ENCODE measurements at places on chromosomes 1 and 21. TPM values are rescaled to one million over a fixed set of nuclear protein-coding genes. Genes with fewer than 3 reads are reported as not detected.

DNA sequence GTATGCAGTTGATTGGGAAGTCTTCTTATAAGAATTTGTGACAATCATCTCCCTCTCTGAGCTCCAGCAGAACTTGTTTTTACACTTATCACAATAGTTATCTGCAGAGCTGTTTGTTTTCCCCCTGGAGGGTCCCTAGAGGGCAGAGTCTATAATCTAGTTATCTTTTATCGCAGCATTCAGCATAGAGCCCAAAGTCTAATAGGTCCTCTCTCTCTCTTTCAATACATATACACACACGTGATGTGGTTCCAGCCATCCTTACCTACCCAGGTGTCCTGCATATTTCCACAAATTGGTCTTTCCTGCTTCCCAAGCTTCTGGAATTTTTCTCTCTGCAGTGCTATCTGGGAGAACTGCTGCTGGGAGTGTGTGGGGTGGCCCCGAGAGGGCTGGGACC, 229.6 kb upstream of the KIAA0040 start:
- no peak for ATAC-seq

- no peak for ATAC-seq
Measured at GRCh38 chr1:36847761-36848160, 186.6 kb downstream of the GRIK3 start.

- ATAC-seq = no peak
Measured at GRCh38 chr1:162557536-162557935, 4.0 kb upstream of the UAP1 start.

DNA sequence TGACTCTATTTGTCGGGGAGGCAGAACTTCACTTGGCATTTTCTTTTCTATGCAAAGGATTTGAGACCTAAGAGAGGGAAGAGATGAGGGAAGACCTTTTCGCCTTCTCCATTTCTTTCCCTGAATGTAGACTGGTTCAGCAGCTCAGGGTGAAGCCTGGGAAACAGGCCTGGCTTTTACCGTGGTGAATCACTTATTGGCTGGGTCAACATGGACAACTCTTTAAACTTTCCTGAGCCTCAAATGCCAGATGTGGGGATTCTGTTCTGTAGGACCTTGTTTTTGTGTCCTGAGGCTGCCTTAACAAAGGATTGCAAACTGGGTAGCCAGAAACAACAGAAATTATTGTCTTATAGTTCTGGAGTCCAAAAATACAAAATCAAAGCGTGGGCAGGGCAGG, 455.8 kb upstream of the VAMP3 start:
- ATAC-seq = no peak

- no peak for ATAC-seq
Measured at GRCh38 chr1:61392409-61393242, 310.3 kb downstream of the NFIA start.

GRCh38 chr21:39097981-39098380, 85.3 kb downstream of the PSMG1 start:
- no peak for ATAC-seq

GRCh38 chr1:103194060-103194459, 85.7 kb upstream of the COL11A1 start:
- no peak for ATAC-seq

DNA sequence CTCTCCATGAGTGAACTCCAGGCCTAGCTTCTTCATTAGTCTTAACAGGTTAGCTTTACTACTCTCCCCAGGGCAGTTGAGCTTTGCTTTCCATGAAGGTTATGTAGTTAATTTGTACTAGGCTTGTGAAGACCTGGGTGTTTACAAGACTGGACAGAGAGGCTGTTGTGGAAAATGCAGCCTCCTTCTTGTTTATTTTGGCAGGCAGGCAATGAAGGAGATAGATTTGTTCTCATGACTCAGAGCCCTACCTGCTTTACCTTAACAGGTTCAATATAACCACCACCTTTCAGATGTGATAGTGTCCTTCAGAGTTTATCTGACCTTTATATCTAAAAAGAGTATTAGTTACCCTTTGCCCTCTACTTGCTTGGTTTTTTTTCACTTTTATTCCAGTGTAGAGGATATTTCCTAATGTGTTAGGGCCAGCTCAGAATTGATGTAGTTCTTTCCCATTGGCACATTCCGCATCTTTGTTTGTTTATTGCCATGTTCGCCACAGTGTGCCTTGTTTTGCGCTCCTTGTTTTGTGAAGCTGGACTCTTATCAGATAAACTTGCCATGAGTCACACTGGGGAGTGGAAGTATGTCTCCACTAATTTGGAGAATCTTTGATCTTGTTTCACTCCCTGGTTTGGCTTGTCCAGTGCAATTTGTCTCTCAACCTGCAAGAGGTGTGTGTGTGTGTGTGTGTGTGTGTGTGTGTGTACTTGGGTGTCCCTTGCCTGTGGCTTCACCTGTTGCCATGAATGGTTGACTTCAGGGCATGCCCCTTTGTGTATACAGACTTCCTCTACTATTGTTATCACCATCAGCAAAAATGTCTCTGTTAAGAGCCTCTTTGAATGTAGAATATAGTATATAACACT, 87.4 kb upstream of the MACF1 start:
- ATAC-seq = peak; percentile 41

- ATAC-seq = peak; percentile 86
Measured at GRCh38 chr1:168301664-168302320, 21.1 kb downstream of the TBX19 start.

DNA sequence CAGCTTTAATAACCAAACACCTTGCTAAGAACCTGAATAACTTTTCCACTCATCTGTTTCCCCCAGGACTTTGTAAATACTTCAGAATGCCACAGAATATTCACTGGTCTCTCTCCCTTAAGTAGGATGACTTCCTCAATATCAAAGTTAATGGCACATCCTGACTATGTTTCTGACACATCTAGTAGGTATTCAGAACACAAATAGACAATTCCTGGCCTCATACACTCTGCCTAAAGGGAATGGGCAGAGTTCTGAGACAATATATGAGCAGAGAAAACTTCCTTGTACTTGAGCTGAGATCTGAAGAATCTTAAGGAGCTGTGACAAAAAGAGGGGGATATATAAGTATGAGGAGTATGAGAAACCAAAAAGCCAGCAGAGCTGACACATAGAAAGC, 34.8 kb downstream of the ANKRD13C start:
- ATAC-seq = no peak

GRCh38 chr1:174160603-174161002, 1.3 kb downstream of the RABGAP1L start:
- no peak for ATAC-seq

DNA sequence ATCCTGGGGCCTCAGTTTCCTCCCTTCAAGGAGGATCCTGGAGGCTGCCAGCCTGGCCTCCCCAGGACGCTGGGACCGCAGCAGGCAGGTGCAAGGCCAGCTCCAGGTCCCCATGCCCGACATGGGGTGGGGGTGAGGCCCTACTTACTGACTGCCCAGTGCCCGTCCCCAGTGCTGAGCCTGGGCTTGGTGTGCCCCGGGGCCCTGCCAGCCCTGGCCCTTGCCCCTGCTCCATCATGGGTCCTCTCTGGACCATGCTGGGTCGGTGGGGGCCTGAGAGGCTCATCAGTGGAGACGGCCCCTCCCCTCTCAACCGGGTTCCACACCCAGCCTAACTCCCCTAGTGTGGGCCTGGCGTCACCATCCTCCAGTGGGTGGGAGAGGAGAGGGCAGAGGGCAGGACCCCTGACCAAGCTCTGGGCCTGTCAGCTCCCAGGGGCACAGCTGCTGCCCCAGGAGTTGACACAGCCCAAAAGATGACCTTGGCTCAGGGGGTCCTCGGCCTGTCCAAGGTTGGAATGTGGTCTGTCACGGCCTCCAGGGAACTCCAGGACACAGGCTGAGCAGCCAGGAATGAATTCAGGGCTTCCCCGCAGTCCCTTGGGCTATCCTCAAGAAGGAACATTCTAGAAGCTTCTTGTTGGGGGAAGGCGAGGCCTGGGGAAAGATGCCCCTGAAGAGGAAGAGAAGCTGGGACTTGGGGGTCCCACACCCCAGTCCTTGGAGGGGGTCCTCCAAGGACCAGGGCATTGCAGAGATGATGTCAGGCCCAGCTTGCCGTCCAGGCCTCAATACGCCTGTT, 17.6 kb upstream of the ARF1 start:
- ATAC-seq = no peak

GRCh38 chr1:93689521-93690223, 8.0 kb upstream of the BCAR3 start:
- no peak for ATAC-seq

The LAX1 gene
- 0.84 TPM for total RNA-seq

DNA sequence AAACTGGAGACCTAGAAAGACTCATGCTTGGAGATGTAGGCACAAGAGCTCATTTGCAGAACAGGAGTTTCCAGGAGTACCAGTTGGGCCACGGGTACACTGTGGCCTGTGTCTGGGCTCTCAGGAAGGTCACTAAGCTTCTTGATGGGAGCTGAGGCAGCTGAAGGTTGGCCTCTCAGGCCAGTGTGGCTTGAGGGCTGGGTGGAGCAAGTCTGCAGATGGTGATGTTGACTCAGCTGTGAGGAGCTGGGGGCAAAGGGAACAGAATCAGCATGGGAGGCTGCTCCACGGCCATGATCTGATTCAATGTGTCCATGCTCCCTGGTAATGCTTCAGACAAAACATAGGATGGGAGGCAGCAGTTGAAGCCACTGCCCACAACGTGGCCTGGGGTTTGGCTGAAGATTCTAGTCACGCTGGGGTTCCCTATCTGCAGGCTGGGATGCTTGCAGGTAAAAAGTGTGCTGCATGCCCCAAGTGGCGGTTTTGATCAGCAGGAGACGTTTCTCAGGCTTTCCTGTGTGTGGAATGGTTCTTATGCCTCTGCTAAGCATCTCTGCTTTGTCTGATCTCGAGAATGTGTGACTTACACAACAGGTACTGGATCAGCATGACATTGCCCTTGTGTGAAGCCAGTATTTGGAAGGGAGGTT, 15.4 kb upstream of the TENT5C start:
- ATAC-seq = peak; percentile 51

DNA sequence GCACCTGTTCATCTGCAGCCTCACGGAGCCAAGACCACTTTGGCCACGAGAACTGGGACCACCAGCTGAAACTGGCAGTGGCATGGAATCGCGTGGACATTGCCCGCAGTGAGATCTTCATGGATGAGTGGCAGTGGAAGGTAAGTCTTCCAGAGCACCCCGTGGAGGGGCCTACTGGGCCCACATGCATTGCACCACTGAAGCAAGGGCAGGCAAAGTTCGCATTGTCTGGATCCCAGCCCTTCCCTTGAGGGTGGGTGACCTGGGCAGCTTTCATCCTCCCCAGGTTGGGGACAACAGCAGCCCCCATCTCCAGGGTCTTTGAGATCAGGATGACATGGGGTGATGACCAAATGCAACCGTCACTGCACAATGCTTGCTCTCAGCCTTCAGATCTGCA, 37.5 kb downstream of the TRPM2 start:
- ATAC-seq = no peak

- no peak for ATAC-seq
Measured at GRCh38 chr1:99306056-99306455, 41.8 kb downstream of the PLPPR4 start.

GRCh38 chr1:163169553-163169952, 33.2 kb downstream of the RGS5 start:
- ATAC-seq = no peak

The DCST2 gene
- total RNA-seq = 1.3 TPM

DNA sequence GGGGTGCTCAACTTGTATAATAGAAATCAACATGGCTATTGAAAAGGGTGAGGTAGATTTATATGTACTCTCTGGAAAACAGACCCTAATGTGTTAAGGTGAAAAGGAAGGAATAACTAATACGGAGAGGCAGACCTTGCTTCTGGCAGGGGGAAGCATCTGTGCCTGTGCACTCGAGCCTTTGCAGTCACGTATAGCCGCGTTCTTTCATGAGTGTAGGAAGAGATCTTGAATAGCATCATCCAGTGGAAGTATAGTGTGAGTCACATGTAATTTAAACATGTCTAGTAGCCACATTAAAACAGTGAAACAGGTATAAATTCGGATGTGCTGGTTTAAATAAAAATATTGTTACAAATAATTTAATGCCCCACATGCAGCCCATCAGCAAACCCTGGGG, 3.0 kb downstream of the A3GALT2 start:
- no peak for ATAC-seq

The CFHR4 gene
- total RNA-seq = not detected

DNA sequence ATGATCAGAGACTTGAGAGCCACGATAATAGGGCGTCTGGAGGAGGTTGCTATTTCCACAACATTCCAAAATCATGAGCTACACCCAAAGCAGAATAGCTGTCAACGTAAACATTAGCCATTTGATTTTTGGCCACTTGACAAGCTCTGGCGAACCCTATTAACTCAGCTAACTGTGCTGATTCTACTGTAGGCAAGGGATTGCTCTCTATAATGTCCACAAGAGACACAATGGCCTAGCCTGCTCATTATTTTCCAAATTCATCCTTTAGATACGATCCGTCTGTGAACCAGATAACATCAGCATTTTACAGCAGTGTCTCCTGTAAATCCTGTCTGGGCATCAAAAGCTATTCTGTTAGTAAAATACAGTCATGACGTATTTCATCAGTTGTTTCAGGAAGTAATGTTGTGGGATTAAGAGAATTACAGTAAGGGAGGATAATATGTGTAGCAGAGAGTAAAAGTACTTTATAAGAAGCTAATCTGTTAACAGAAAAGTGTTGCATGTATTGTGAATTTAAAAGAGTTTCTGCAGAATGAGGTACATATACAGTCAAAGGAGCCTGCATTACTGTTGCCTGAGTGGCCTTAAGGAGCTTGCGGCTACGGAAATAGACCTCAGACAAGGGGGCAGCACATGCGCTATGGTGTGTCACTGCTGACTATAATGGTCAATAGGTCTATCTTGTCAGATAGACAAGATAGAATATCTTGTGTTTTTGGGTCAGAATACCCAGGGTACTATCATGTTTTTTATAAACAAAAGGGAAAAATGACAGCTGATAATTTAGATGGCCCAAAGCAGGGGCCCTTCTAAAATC, 44.9 kb upstream of the TINAGL1 start:
- ATAC-seq = peak; percentile 62

DNA sequence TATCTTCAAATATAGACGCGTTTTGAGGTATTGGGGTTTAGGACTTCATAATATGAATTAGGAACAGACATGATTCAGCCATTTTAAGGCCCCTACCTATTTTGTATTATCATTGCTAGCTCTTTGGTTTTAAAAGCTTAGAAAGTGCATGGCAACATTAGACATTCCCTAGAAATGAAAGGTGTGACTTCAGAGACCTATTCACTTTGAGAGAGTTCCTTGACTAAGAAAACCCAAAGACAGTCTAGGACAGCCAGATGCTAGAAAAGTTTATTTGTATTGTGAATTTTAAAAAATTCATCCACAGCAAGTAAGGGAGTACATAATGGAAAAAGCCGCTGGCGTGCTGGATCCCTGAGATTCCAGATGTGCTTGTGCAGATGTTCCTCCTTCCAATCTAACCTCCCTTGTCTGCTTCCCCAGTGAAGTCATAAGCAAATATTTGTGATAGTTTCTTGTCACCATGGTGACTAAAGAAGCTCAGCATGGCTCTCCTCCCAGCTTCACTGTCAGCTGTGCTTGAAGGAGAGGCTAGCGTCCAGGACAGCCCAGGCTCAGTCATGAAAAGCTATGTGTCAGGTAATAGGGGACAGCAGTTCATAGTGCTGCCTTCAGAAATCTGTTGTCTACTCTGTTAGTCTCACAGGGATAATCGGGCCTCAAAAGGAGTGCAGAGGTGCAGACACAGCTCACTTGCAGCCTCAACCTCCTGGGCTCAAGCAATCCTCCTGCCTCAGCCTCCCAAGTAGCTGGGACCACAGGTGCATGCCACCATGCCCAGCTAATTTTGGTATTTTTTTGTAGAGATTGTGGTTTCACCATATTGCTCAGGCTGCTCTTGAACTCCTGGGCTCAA, 34.8 kb downstream of the KPNA6 start:
- peak; percentile 78 for ATAC-seq

GRCh38 chr1:69196071-69196470, 371.7 kb upstream of the LRRC7 start:
- no peak for ATAC-seq

The HFM1 gene
- 0.08 TPM for total RNA-seq

GRCh38 chr1:212529211-212529741, 79.3 kb upstream of the ATF3 start:
- ATAC-seq = no peak
